ENCODE measurements at places on chromosomes 2 and 18. TPM values are rescaled to one million over a fixed set of nuclear protein-coding genes. Genes with fewer than 3 reads are reported as not detected.

GRCh38 chr2:230129343-230129742 is 60.6 kb upstream of the SLC16A14 start:
- DNase-seq = no peak

DNA sequence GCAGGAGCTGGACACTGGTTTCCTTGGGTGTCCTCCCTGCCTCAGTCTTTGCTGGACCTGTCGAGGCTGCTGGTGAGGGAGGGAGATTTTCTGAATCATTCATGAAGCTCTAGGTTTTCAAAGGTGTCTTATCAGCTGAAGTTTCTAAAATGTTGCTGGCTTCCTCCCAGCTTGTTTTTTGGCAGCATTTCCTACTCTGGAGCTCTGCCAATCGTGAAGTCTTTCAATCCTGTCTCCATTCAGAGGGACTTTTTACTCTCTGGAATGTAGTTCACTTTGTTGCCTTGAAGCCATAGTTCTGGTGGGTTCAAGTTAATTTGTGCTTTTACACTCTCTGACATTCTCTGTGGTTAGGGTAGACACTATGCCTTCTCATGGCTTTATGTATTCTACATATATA is 23.9 kb downstream of the SNTG2 start:
- no peak for DNase-seq

GRCh38 chr2:138421315-138421970 is 80.1 kb upstream of the SPOPL start:
- no peak for DNase-seq

DNA sequence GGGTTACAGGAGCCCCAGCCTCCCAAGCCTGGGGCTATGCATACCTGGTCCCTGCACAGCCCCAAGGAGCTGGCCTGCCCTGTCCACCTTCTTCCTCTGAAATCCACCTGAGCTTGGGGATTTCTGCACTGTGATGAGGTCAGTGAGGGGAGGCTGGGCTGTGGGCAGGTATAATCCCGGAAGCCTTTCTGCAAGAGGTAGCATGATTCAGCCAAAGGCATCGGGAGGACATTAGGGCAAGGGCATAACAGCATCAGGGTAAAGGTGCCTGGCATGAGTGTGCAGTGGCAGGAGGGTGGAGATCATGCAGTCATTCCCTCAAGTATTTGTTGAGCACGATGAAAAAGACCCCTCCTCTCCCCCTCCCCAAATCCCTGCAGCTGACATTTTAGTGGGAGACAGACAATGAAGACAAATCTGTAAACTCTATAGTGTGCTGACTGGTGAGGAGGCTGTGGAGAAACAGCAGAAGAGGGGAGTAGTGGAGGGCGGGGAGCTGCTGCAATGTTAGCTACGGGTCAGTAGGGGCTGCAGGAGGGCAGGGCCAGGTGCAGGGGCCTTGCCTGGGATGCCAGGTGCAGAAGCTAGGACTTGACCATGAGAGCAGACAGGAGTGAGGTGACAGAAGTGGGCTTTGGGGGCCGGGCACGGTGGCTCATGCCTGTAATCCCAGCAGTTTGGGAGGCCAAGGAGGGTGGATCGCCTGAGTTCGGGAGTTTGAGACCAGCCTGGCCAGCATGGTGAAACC is 18.7 kb downstream of the ZFP36L2 start:
- no peak for DNase-seq

GRCh38 chr2:10788855-10789254 is 23.7 kb downstream of the PDIA6 start:
- no peak for DNase-seq

DNA sequence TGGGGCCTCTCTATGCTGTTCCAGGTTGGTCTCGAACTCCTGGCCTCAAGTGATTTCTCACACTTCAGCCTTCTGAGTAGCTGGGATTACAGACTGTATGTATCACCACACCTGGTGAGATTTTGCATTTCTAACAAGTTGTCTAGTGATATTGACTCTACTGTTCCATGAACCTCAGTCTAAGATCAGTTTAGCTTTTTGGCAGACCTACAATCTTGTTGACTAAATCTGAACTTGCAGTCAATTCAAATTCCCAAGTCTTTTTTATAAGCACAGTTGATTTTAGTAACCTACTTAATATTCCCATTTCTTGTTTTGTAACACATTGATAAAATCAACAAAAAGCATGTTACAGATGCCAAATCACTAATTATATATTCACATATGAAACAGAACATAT is 266.1 kb upstream of the CYP26B1 start:
- no peak for DNase-seq

DNA sequence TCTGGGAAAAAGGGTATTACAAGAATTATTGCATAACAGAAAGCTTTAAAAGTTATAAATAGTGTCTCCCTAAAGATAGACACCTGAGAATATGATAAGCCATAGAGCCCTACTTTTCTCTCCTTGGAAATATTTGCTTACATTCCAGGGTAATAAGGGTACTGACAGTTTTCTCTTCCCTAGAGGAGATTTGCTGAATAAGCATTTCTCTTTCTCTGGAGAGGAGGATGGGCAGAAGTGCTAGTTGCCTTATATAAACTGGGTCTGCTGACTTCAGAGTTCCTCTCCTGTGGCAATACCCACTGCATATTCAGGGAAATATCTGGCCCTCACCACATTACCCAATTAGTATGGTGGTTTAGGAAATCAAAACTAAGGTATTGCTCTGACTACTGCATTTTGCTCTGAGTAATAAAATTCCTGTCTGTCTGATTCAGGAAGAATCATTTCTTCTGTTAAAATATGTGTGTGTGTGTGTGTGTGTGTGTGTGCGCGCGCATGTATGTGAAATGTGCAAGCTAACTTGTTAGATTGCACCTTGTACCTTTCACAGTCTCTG is 1391.3 kb downstream of the DSC3 start:
- DNase-seq = no peak

DNA sequence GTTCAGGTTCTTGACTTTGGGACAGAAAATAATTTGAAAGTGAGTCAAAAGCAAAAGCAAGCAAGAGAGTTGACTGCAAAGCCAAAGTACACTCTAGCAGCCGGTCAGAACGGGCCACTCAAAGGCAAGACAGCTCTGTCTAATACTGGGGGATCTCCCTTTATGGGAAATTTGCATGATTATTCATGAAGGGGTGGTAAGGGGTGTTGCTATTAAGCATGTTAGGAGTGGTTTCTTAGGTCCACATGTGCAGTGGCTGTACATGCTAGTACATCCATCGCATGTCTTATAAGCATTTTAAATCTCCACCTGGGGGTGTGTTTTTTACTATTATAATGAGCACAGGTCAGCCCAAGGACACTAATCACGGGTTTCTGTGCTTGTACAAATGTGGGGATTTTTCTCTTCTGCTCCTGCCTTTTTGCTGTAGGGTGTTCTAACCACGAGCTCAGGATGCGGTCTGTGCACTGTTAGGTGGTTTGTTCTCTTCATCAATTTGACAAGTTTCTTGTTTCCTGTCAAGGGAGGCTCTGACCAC is 60.2 kb upstream of the SPP2 start:
- DNase-seq = peak; percentile 91

GRCh38 chr18:7784171-7784570 is 217.1 kb downstream of the PTPRM start:
- no peak for DNase-seq

Gene HNMT
- total RNA-seq = not detected

Gene FOXI3
- not detected for total RNA-seq

Gene FAP
- not detected for total RNA-seq

Gene PLA2R1
- total RNA-seq = not detected

Gene UGT1A6
- not detected for total RNA-seq
